ENCODE measurements at places on chromosomes 2 and 18.

DNA sequence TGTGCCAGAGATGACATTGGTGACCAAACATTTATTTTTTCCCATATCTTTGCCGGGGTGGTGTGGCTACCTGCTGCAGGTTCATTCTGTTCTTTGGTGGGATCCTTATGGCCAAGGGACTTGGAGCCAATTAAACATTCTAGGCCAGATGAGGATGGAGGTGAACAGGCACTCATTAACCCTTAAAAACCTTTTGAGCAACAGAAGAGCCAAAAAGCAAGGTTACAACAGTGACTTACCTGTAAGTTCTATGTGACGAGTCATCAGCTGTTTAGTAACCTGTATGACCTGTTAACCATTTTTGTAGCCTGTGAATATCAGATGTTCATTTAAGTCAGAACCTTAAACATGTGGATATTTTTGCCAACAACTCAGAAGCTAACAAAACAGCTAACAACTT lies 105.6 kb downstream of the XRCC5 start:
- DNase-seq, result no peak

DNA sequence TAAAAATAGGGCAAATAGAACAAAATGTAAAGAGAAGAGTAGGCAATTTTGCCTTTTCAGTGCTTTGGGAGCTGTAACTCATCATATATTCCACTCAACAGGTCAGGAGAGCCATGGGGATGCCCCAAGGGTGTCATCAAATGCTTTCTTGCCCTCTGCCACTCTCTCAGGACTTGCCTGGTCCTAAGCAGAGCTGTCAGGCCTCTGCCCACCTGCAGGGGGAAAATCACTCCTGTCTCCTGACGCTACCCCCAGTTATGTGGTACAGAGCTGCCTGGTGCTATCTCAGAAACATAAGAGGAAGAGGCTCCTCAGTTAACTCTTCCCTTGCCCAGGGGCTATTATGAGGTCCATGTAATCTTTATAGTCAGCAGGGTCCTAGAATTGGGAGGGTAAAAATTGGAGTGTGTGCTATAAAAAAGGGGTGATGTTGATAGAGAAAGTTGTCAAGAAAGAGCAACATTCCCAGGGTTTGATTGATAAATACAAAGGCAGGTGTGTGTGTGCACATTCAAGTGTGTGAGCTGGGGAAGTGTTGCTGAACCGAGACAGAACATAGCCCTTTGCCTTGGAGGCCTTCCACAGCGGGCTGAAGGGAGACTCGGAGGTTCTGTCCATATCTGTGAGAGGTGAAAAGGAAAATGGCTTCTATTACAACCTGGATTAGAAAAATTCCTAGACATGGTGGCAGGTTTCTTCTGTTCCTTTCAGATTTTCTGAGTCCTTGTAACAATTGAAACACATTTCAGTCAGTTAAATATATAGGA lies 25.4 kb downstream of the PTPRM start:
- no peak for DNase-seq

DNA sequence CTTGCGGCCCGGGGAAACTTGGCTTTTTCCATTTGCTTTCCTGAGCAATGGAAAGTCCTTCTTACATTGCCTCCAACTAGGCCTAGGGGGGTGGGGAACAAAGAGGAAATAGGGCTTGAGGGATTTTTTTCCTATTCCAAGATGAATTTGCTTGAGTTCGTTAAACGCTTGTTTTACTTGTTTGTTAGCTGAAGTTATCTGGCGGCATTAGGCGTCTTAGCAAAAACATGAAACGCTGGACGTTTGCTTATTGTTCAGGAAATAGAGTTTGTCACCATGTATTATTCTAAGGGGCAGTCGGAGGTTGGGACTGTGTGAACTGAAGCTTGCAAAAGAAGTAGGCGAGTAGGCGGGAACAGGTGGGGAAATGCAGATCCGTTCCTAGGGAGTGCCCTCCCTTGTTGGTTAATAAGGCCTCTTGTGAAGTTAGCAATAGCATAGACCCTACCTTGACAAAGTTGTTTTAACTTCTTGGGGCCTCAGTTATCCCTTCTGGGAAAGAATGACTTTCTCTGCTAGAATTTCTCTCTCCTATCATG lies 1.9 kb downstream of the CABLES1 start:
- DNase-seq, result no peak

GRCh38 chr2:42545841-42546390 lies 22.5 kb upstream of the MTA3 start:
- no peak for DNase-seq

DNA sequence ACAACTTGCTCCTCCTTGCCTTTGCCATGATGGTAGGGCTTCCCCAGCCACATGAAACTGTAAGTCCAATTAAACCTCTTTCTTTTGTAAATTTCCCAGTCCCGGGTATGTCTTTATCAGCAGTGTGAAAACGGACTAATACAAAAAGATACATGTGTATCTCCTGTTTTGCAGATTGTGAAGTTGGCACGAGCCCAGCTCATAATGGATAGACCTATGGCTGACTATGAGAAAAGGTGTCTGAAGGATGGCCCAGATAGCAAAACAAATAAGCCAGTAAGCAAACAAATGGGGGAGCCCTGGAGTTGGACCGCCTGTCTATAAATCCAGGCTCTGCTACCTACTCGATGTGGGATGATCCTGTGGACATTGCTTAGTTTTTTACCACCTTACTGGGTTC lies 15.5 kb upstream of the PRKCE start:
- DNase-seq, result no peak

DNA sequence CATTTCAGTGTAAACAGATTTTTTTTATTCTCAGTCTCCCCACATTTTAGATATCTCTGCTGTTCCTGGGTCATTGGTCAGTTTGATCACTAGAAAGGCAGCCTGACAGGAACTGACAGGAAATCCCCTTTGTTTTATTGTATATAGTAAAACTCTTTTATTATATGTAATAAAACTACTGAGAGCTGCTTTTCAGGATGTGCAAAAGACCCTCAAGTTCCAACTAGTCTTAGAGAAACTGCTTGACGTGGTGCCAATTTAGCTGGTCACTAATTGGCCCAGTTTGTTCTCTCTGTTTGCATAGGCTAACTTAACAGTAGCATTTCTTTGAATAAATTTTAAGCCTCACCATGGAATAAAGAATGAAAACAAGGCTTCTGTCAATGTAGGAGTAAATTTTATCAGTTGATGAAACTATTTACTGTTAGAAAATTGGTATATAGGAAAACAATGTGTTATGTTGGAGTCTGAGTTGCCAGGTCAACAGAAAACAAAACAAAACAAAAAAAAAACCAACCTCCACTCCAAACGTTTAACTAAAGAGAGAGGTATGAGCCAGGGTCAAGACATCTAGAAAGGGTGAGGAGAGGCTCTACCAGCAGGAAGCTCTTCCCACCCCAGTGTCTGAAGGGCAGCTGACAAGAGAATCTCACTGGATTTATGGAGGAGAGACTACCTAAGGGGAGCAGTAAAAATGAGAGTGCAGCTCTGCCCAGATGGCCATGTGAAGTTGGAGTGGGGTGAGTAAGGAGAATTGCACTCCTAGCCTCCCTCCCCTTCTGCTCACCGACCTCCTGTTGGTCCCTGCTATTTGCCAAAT lies 184.6 kb downstream of the ST6GAL2 start:
- DNase-seq, result no peak

DNA sequence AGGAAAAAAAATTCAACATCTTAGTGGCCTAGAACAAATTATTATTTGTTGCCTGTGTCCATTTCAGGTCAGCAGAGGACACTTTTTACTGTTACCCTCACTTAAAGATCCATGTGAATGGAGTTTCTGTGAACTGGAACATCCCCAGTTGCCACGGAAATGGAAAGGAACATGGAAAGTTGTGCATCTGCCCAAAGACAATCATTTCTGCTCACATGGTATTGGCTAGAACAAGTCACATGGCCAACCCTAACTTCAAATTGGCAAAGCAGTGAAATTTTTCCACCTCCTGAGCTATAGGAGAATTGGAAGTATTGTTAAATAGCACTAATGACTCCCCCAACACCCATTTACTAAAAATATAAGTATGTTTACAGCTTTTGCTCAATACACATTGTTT lies 71.2 kb upstream of the CCBE1 start:
- no peak for DNase-seq
